ENCODE measurements at places on chromosomes 2 and 18.
A peak's percentile ranks its signal among the peaks of the same experiment; 100 is the strongest.

GRCh38 chr2:187434342-187434785, 13.7 kb downstream of the CALCRL start:
- no peak for DNase-seq

GRCh38 chr18:59810183-59810582, 89.6 kb upstream of the PMAIP1 start:
- DNase-seq, result no peak

DNA sequence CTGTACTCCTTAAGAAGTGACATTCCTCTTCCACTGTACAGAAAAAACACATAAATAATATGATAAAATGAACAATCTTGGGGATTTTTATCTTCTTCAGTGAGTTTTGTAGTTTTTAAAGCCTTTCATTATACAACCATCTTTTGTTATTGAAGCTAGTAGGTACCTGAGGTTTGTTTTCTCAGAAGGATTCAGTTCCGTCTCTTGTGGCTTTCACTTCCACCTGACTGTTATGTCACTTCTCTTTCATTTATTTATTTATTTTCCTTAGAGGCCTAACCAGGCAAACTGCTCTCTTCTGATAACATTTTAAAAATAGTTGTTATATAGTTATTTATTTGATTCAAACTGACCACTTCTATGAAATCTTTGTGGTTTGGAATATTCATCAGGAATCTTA, 464.2 kb downstream of the CCDC85A start:
- DNase-seq, result no peak

DNA sequence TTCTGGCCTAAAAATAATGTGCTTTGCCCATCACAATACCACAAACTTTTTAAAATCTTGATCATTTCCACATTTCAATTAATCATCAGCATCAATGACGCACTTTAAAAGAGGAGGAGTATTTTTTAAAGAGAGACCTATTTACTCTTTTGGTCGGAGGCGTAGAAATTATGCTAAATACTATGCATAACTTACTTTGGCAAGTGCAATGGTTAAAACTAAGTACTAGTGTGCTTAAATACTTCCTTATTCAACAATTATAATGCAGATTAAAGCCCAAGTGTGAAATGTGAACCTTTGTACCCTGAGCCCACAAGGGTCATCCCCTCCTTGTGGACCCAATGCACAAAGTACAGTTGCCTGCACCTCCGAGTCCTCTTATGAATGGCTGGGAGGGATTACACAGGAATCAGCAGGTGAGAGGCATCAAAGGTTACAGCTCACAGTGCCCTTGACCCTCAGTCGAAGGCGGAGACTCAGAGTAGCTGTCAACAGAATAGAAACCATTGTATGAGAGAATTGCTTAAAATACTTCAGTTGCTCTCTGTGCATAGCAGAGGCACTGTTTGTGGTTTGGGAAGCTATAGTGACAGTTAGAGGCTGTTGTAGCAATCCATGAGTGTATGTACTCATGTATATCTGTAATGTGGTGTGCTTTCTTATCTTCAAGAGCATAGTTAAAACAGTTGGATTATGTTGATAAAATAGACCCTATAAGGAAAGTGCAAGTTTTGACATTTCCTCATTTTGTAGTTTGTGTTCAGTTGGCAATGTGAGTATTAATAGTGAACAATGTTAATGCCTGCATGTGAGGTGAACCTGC, 151.7 kb upstream of the ITGA4 start:
- no peak for DNase-seq

DNA sequence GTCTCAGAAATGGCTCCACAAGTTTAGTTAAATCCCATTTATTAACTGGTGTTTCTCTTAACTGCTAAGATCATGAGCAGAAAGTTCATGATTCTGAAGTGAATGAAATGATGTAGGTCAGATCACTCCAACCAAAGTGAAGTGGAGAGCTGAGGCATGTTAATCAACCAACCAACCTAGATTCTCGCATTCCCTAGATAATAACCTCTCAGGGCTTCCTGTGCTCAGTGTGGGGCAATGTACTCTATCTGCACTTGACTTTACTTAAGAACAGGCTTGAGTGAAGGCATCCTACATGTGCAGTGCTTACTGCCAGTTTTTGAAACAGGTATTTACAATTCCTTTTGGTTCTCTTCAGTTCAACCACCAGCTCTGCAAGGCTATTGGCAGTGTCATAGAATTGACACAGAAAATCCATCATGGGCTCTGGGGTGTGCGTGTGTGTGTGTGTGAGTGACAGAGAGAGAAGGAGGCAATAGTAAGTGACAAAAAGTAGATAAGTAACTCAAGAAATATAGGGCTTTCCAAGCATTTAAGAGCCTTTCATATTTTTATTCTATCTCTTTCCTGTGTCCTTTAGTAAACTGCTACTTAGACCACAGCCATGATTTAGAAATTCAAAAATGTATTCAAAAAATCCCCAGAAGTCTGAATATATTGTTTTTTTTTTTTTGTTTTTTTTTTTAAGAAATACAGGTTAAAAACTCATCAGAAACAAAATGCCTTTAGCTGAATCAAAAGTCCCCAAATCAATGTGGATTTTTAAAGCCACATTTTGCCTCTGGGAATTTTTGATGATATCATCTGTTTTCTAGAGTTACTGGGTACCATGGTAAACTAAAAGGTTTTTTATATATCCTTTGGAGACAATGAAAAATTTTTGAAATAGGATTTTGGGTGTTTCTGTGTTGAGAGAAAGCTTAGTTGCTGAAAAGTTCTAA, 28.6 kb downstream of the DOCK10 start:
- no peak for DNase-seq

DNA sequence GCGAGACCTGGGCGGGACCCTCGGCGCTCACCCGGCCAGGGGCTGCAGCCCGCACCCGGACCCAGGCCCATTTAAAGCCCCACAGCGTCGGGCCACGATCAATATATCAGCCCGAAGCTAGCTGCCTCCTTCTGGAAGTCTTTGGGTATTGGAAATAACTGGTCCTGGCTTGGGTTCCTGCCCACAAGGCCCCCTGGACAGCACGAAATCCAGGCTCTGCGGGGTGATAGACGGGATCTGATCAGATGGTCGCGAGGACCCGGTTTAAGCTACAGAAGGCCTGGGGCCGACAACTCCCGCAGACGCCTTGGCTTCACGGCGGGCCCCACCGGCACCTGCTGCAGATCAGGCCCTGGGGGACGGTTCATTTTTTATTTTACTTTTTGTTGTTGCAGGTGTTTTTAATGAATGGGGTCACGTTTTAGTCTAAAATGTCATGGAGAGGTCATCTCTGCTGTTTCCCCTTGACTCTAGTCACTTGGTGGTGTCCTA, 362 bp upstream of the PSTPIP2 start:
- DNase-seq, result no peak

DNA sequence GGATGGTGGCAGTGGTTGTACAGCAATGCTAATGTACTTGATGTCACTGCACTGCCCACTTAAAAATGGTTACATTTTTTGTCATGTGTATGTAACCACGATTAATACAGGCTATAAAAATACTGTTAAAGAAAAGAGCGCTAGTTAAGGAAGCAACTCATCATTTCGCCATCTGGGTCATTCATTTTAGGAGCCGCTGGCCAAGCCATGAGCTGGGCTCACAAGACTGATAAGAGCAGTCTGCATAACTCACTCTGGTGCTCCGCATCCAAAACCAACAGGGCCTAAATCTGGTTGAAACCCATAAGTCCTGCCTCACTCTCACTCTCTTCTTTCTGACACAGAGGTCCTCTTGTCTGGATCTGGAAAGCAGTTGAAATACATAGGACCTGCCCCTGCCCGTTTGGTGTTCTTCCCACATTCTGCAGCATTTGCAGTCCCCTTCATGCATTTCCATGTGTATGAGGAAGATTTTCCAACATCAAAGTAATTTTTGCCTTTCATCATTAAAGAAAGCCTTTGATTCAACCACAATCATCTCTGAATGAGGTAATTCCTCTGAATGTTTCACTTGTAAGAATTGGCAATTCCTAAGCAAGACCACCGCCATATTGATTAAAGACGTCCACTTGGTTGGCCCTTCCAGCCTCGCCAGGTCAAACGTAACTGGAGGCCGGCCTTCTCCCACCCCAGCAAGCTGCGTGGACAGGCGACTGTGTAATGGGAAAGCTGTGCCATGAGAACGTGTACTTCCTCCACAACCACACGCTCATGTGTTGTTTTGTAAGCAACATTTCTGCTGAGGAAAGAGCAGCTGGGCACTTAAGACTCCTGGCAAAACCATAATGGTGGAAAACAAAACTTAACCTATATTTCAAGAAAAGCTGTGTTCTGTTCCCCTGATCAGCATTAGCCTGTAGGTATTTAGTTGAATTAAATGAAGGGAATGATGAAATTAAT, 112.2 kb downstream of the VAPA start:
- no peak for DNase-seq

DNA sequence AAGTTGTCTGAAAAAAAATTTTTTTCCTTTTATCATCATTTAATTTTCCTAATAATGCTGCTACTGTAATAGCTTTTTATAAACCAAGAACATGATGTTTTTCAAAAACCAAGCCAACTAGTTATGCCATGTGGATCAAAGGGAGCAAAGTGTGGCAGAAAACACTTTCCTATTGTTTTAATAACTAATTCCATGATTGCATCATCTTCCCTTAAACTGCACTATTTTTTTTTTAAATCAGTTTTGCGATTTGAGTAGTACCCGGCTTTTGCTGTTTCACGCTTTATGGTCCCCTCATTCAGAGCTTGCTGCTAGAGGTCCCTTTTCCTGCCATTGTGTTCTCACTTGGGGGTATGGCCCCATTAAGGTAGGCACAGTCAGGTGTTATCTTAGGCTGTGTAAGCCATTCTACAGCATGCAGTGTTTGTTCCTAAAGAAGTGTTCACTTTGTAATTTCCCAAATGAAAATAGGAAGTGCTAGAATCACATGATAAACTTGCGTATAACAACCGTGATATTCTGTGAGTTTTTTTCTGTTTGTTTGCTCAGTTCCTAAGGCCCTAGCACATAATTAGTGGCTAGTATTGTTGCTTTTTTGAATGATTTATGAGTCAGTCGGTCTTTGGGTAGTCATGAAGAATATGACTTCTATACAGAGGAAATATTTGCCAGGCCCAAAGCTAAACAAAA, 225.8 kb downstream of the PTGR3 start:
- DNase-seq, result no peak

DNA sequence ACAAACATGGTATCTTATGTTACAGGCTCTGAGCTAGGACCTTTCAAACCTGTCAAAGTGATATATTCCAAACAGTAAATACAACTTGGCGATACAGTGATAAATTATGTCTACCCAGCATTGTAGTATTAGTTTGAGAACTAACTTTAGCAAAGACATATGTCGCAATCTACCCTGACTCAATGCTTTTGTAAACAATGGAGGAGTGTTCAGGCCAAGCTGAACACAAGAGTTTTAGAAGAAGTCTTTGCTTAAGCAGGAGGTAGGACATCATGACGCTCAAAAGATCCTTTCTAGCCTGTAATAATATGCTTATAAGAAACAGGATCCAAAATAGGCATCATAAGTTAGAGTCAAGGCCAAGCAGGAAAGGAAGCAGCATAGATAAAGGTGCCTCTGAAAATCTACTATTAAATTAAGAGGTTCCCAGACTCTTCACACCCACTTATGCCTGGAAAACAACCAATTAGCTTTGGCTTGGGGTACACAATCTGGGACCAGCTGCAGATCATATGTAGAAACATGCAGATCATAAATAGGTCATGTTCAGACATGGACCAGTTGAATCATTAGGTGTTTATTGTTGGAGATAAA, 132.5 kb downstream of the CSRNP3 start:
- peak; percentile 1 for DNase-seq

GRCh38 chr2:29808321-29808720, 113.1 kb downstream of the ALK start:
- no peak for DNase-seq

- DNase-seq, result no peak
Observed at GRCh38 chr2:191341436-191341835, 96.2 kb downstream of the MYO1B start.

- DNase-seq, result no peak
Observed at GRCh38 chr2:210555555-210555954, 844 bp upstream of the CPS1 start.

GRCh38 chr18:46070815-46071652, 1.0 kb downstream of the PSTPIP2 start:
- no peak for DNase-seq

DNA sequence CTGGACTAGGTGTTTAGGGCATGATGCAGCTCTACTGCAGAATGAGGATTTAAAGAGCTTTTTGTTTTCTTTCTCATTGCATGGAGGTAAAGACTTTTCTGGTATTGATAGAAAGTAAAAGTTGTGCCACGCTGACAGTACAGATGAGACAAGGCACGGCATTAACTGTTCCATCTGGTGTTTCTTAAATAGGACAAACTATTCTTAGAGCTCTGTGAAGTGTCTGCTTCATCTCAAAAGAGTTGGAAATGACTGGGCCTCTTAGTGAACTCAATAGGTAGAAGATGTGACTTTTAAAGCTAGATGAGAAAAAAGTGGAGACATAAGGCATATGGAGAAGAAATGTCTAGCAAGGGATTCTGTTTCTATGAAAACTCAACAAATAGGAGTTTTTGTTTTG, 321.8 kb downstream of the RPRM start:
- no peak for DNase-seq

- DNase-seq, result no peak
Observed at GRCh38 chr2:70181363-70181956, 9.4 kb downstream of the C2orf42 start.

DNA sequence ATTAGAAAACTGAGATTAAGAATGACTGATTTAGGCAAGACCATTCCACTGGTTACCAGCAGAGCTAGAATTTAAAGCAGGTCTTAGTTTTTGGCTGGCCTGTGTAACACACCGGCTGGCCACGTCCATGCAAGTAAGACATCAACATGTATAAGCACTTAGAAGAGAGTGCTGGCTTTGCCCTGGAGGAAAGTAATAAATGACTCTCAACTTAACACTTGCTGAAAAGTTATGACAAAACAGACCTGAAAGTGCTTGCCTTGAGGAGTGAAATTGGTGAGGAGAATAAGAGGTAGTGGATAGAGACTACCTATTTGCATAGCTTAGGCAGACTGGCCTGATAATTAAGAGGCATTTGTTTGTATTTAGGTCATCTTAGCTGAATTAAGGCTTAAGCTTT, 165.7 kb upstream of the KCNJ3 start:
- no peak for DNase-seq

DNA sequence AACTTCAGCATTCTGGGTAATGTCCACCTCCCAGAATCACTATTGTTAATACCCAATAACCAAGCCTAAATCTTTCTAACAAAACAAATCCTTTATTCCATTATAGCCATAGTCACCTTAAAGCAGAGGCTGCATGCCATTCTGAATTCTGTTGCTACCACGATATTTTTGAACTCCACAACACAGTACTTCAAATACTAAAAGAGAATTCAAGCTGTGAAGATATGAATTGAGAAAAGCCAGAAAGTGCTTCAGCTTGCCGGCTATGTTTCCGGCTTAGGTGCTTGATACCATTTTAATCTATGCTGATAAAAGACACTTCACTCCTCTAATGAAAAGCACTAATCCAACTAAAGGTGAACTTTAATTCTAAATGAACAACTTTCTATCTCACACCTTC, 41.3 kb downstream of the GAREM1 start:
- DNase-seq, result no peak

GRCh38 chr2:9032536-9033255, 29.2 kb upstream of the MBOAT2 start:
- no peak for DNase-seq

- no peak for DNase-seq
Observed at GRCh38 chr2:202064171-202064880, 8.7 kb upstream of the KIAA2012 start.
